Neural crest cell (in vitro differentiated cells): ENCODE measurements at places on chromosomes 1 and 21. TPM values are rescaled to one million over a fixed set of nuclear protein-coding genes. Genes with fewer than 3 reads are reported as not detected.

Gene BSND
- total RNA-seq, result not detected in 2 replicates

GRCh38 chr1:235906436-235906835 lies 39.7 kb upstream of the LYST start:
- no peak overlapping the region for H3K4me3 ChIP-seq
- no peaks in the 10 kb centered on the region for H3K36me3 ChIP-seq
- H3K27ac ChIP-seq, result no peak overlapping the region

DNA sequence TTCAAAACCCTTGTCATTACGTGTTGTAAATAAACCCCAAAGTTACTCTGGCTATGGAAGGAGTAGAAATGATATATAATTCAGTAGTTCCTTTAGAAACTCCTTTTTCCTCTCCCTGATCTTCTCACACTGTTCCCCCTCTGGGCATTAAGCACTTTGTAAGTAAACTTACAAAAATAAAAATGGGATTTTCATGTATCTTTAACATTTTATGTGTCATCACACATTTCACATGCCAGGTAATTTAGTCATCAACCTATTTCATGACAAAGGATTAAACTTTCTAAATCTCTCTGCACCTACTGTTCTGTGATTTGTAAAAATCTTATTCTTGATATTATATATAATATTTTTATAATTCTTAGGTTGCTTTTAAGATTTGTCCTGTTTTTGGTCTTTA lies 176.9 kb downstream of the NEK7 start:
- no peaks in the 10 kb centered on the region for H3K27me3 ChIP-seq
- no peak overlapping the region for H3K4me3 ChIP-seq
- H3K4me1 ChIP-seq, result no peaks in the 10 kb centered on the region
- H3K36me3 ChIP-seq, result no peaks in the 10 kb centered on the region
- no peak for DNase-seq

Gene OR10Z1
- total RNA-seq, result not detected in 2 replicates

DNA sequence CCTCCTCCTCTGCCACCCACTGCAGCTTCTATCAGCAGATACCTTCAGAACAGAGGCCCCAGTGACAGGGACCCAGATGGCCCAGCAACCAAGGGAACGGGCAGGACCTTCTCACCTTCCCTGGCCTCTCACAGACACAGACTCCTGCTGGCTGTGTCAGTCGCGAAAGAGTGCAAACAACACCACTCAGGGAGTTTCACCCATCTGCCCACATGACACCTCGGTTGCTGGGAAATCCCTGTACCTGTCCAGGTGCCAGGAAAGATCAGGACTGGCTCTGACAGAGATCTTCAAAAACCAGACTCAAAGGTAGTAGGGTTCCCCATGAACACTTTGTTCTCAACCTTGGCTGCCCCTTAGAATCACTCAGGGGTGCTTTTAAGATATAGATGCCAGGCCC lies 83.5 kb upstream of the HIVEP3 start:
- H3K27ac ChIP-seq, result no peak overlapping the region
- H3K27me3 ChIP-seq, result peaks cover 16% of the 10 kb centered on the region
- no peaks in the 10 kb centered on the region for H3K36me3 ChIP-seq
- DNase-seq, result no peak
- H3K4me3 ChIP-seq, result no peak overlapping the region

- H3K27ac ChIP-seq, result no peak overlapping the region
- no peak overlapping the region for H3K4me3 ChIP-seq
- peaks cover 9% of the 10 kb centered on the region for H3K4me1 ChIP-seq
- DNase-seq, result no peak
Observed at GRCh38 chr1:145849356-145850160, 4.1 kb downstream of the NUDT17 start.

Gene CRP
- not detected in 2 replicates for total RNA-seq

DNA sequence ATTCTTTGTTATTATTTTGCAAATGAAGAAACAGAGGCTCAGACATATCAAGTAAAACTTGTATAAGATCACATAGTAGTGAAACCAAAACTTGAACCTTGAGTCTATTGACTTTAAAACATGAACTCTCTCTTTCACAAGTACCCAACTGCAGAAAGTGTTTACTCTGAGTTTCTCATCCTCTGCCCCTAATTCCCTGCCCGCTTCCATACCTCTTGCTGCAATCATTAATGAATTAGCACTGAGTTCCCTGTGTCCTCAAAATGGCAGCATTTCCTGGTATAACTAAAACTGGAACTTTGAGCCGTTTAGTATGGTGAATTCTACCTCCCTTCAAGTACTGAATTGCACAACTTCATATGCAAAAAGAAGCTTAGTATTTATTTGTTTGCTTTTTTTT lies 147.7 kb upstream of the DNAH14 start:
- no peak for DNase-seq
- no peak overlapping the region for H3K4me3 ChIP-seq
- H3K4me1 ChIP-seq, result no peaks in the 10 kb centered on the region
- no peaks in the 10 kb centered on the region for H3K36me3 ChIP-seq
- H3K27me3 ChIP-seq, result no peaks in the 10 kb centered on the region
- H3K27ac ChIP-seq, result no peak overlapping the region

GRCh38 chr1:202133001-202133400 lies 10.3 kb downstream of the GPR37L1 start:
- H3K27ac ChIP-seq, result peak overlapping the region; percentile 27
- H3K36me3 ChIP-seq, result peaks cover 4% of the 10 kb centered on the region
- H3K4me3 ChIP-seq, result no peak overlapping the region

DNA sequence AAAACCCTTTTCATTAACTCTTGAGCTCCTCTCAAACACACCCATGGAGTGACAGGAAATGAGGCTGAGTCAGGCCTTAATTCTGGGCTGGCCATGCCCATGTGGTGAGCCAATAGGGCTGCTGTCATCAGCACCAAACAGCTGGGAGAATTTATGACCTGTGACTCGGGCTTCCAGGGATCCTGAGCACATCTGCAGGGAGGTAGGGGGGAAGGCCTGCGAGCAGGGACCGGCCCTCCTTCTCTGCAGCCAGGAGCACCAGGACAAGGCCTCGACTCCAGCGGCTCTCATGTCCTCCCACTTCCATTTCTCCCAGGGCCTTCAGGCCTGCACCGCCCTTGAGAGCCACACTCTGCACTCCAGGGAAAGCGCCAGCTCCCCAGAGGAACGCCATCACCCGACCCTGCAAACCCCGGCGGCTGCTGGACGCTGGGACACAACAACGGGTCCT lies 14.6 kb downstream of the RIPK4 start:
- H3K36me3 ChIP-seq, result no peaks in the 10 kb centered on the region
- H3K4me1 ChIP-seq, result peaks cover 52% of the 10 kb centered on the region
- H3K27me3 ChIP-seq, result no peaks in the 10 kb centered on the region
- DNase-seq, result no peak
- H3K4me3 ChIP-seq, result no peak overlapping the region
- no peak overlapping the region for H3K27ac ChIP-seq

Gene BMP8B
- total RNA-seq, result 1.2 and 1.4 TPM in 2 replicates

DNA sequence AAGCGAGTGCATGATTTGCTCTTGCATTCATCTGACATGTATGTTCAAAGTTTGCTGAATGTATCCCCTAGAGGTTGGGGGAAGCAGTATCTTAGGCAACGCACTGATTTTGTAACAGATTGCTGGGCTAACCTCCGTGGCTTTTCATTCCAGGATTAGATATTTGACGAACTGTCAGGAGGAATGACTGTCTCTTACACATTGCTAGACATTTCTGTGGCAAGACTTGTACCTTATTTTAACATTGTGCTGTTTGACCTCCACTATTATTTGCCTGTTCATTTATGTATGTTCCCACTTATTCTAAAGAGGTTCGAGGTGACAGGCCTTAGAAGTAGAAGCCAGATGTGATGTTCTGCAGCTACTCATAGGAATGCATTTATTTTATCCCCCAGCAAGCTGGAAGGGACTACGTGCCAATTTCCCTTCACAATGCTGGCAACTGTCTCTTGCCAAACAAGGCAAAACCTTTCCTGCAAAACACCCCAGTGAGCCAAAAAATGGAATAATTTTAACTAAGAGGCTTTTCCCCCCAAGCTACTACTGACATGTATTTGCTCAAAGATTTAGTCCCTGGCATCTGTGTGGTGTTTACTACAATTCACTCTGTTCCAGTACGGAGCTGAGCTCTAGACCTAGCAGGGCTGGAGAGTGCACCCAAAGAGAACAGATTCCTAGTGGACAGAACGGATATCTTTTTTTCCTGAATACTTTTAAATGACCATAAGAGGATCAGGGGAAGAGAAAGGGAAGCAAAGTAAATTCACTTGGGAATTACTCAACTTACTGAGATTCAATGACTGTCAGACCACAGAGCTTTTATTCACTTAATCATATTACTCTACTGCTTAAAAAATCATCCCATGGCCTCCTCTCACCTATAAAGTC lies 646.2 kb downstream of the SMYD3 start:
- H3K4me3 ChIP-seq, result no peak overlapping the region
- H3K36me3 ChIP-seq, result peaks cover 11% of the 10 kb centered on the region
- no peaks in the 10 kb centered on the region for H3K27me3 ChIP-seq
- H3K4me1 ChIP-seq, result peaks cover 31% of the 10 kb centered on the region

DNA sequence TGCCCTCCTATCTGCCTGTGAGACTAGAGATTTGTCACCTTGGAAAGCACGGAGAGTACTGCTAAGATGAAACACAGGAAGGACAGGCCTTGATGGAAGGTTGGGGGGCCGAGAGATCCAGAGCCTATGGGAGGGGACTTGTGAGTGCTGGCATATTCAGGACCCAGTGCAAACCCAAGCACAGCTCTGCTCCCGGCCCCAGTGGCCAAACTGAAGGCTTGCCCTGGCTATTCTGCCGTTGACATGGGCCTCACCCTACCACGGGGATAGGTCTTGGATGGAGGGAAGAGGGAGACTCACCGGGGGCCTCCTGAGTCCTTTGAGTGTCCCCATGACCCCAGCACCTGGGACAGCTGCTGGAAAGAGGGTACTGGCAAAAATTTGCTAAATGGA lies 4.6 kb upstream of the EVA1B start:
- H3K27me3 ChIP-seq, result peaks cover 2% of the 10 kb centered on the region
- peaks cover 29% of the 10 kb centered on the region for H3K4me1 ChIP-seq
- peak overlapping the region; percentile 73 for H3K27ac ChIP-seq
- H3K4me3 ChIP-seq, result no peak overlapping the region
- no peaks in the 10 kb centered on the region for H3K36me3 ChIP-seq
- no peak for DNase-seq

- H3K27ac ChIP-seq, result no peak overlapping the region
- DNase-seq, result no peak
- H3K4me1 ChIP-seq, result no peaks in the 10 kb centered on the region
- no peaks in the 10 kb centered on the region for H3K27me3 ChIP-seq
- H3K36me3 ChIP-seq, result peaks cover 21% of the 10 kb centered on the region
- H3K4me3 ChIP-seq, result no peak overlapping the region
Observed at GRCh38 chr1:227192163-227192562, 126.1 kb downstream of the CDC42BPA start.

DNA sequence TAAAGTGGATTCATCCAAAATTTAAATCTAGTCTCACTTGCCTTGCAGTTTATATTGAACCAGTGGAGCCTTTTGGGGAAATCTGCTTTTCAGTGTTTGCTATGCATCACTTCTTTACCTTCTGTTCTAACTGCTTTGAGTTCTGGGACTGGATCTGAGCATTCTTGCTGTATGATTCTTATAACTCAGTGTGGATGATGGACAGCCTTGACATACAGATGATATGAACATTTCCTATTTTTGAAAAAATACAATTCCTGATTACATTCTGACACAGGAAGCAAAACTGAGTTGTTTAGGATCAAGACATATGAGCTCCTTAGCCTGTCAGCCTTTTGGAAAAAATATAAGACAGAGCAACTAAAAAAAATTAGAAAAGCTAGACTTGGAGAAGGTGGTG lies 115.2 kb downstream of the DISP1 start:
- H3K27me3 ChIP-seq, result no peaks in the 10 kb centered on the region
- H3K27ac ChIP-seq, result no peak overlapping the region
- no peak for DNase-seq
- H3K36me3 ChIP-seq, result no peaks in the 10 kb centered on the region
- H3K4me3 ChIP-seq, result peak overlapping the region; percentile 41

GRCh38 chr21:32481875-32482408 lies 69.4 kb downstream of the EVA1C start:
- H3K27ac ChIP-seq, result no peak overlapping the region
- peaks cover 4% of the 10 kb centered on the region for H3K4me1 ChIP-seq

DNA sequence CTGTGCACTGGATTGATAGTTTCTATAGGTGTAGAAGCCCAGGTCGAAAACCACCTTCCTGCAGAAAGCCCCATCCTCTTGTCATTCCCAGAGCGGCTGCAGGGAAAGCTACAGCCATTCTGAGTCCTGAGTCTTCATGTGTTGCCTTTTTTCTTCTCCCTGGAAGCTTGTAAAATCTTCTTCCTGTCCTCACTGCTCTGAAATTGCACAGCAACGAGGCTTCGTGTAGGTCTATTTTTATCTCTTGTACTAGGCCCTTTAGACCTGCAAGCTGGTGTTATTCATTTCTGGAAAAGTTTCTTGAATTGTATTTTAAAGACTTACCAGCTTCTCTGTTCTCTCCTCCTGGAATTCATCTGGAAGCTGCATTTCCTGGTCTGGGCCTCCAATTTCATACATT lies 44.2 kb upstream of the ETS2 start:
- no peaks in the 10 kb centered on the region for H3K27me3 ChIP-seq
- H3K36me3 ChIP-seq, result no peaks in the 10 kb centered on the region
- no peak for DNase-seq
- no peak overlapping the region for H3K4me3 ChIP-seq
- no peaks in the 10 kb centered on the region for H3K4me1 ChIP-seq
- H3K27ac ChIP-seq, result no peak overlapping the region

Gene SMYD3
- 24.2 and 25.8 TPM in 2 replicates for total RNA-seq
